ENCODE measurements at places on chromosomes 2 and 18.

- DNase-seq: no peak
These were observed 419.6 kb downstream of the NRXN1 start for GRCh38 chr2:50612306-50612705.

GRCh38 chr2:217803653-217803960 lies 199.2 kb downstream of the TNS1 start:
- no peak for DNase-seq

- no peak for DNase-seq
These were observed 33.4 kb downstream of the CARF start for GRCh38 chr2:202945497-202945896.

DNA sequence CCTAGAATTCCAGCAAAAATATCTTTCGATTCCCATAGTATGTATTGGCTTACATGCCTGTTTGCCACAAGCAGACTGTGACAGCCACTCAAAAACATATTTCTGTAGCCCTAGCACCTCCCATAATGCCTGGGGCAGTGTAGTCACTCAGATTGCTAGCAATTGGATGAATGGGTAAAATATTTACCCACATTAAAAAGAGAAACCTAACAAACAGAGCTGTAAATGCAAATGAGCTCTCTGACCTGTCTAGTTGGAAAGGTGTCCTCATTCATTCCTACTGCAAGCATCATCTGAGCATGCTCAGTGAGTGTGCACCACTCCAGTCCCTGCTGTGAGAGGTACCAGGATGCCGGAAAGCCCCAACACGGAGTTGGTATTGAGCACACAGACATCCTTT lies 234.0 kb upstream of the RAB12 start:
- DNase-seq: no peak

GRCh38 chr2:231680285-231680991 lies 27.9 kb upstream of the PTMA start:
- DNase-seq: no peak

DNA sequence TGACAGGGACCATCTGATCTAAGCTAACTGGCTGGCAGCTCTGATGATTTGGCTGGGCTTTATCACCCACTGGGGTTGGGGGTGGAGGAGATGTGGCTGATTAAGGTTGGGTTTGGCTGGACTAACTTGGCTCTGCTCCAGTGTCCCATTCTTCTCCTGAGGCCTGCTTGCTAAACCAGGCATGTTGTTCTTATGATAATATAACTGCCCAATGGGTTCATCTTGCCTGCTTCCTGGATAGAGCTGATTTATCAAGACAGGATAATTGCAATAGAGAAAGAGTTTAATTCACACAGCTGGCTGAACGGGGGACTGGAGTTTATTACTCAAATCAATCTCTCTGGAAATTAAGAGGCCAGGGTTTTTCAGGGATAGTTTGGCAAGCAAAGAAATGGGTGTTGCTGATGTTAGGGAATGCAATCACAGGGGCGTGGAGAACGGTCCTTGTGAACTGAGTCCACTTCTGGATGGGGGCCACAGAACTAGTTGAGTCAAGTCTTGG lies 150.4 kb downstream of the PTH2R start:
- no peak for DNase-seq

- DNase-seq: no peak
These were observed 189.7 kb upstream of the OSR1 start for GRCh38 chr2:19548116-19548515.

DNA sequence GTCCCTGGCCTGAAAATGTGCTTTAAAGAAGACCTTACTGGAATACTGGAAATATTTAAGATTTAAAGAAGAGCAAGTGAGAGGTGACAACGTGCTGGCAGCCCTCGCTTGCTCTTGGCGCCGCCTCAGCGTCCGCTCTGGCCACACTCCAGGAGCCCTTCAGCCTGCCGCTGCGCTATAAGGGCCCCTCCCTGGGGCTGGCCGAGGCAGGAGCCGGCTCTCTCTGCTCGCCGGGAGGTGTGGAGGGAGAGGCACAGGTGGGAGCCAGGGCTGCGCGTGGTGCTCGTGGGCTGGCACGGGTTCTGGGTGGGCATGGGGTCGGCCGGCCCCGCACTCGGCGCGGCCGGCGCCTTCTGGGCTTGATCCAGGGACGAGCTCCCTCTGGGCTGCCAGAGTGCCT lies 2.9 kb upstream of the COQ10B start:
- no peak for DNase-seq

GRCh38 chr18:78912844-78913243 lies 66.8 kb upstream of the SALL3 start:
- no peak for DNase-seq

DNA sequence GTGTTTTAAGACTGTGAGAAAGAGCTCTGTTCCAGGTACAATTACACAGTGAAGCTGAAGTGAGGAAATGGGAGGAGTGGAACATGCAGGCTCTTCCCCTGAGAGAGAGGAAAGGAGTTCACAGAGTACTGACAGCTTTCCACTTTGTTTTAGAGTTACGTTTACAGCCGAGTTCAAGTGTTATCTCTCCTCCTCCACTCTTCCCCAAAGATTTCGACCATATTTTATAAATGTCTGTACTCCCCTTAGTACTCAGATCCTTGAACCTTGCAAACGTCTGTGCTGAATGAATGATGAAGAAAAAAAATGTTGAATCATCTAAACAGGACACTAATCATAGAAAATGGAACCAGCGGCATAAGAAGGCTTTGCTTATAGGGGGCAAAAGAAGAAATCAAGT lies 121.6 kb downstream of the THADA start:
- DNase-seq: no peak

GRCh38 chr2:104092886-104093285 lies 761.0 kb upstream of the POU3F3 start:
- no peak for DNase-seq

- no peak for DNase-seq
These were observed 101.2 kb downstream of the GALNT14 start for GRCh38 chr2:31037058-31037457.

DNA sequence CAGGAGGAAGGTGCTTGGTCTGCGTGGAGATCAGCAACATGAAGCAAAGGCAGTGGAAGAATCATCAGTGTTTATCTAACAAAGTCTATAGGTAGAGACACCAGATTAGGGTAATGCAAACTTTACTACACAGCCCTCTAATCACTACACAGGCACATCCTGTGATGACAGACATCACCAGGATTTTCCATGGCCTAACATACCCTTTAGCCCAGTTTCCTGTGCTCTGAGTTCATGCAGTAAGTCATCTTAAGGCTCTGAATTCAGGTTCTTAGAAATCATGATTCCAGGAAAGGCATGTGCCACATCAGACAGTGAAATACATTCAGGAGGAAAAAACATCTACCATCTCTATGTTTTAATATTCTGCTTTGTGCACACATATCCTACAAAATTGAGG lies 708.5 kb upstream of the SLC8A1 start:
- DNase-seq: no peak

GRCh38 chr2:231009236-231009919 lies 13.5 kb downstream of the SPATA3 start:
- DNase-seq: no peak

GRCh38 chr2:235365743-235366142 lies 128.1 kb upstream of the AGAP1 start:
- DNase-seq: no peak

GRCh38 chr2:155633060-155633839 lies 699.3 kb downstream of the NR4A2 start:
- no peak for DNase-seq

DNA sequence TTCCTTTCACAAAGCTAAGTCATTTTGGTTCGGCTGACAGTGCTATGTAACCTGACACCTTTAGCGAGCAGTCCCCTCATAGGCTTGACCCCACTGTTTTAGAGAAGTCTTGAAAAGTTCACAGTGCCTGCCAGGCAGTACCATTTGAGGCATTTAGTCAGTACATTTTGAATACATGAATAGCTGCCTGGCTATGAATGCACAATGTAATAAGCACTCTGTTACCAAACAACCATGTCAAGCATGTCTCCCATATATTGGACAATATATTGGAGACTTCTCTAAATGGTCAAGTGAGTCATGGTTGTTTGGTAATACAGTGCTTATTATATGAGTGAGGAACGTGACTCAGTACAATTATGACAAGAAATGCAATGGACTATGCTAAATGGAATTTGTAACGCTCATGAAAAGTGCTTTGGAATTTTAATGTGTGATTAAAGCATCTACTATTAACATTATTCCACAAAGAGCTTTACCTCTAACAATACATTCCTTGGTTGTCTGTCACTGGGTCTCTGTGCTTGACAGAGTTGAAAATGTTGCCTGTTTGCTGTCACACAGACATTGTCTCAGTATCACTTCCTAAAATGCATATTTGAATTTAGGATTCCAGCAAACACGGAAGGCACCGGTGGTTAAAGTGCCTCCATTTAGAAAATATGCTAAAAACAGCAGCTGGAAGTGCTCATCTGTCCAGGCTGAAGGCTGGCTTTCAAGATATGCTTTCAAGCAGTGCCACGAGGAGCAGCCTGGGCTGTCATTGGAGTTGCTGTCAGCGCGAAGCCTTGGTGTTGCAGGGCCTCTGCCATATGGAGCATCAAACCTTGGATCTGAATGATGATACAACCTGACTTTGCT lies 458.6 kb downstream of the FBXO15 start:
- no peak for DNase-seq

GRCh38 chr2:64140665-64141200 lies 3.5 kb downstream of the PELI1 start:
- no peak for DNase-seq

DNA sequence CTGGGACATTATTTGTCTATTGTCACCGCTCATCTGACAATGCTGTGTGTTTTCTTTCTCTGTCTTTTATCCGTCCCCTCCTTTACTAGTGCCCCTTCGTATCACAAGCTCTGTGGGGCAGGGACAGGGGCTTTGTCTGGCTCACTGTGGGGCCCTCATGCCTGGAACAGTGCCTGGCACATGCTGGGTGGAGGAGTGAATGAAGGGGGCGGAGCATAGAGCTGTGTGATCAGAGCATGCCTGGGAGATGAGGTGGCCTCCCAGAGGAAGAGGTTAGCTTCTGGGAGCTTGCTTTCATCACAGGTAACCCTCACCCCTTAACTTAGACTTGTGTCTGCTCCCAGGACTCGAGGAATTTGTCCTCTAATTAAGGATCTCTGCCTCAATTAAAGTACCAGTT lies 16.4 kb downstream of the MTCL1 start:
- peak; percentile 43 for DNase-seq

GRCh38 chr2:121697108-121697631 lies 39.5 kb downstream of the NIFK start:
- peak; percentile 28 for DNase-seq

DNA sequence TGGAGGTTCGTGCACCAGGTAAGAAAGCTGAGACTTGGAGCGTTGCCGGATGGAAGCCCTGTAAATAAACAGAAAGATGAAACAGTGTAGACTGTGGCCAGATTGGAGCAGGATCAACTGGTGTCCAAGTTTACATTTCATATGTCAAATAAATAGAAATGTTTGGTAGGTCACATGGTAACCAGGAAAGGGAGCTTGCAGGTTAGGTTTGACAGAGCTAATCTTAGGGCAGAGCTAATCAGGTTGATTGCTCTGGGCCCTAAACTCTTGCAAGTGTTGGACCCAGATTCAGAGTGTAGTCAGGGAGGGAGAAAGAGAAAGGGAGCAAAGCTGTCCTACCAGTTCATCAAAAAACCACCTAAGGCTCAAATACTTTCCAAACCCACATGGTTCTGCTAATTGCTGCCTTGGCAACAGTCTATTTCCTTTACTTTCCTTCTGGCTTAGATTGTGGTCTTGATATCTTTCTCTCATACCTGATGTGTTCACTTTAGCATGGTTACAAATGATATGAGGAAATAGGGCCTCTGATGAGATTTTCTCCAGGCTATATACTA lies 63.2 kb downstream of the G6PC2 start:
- DNase-seq: no peak

DNA sequence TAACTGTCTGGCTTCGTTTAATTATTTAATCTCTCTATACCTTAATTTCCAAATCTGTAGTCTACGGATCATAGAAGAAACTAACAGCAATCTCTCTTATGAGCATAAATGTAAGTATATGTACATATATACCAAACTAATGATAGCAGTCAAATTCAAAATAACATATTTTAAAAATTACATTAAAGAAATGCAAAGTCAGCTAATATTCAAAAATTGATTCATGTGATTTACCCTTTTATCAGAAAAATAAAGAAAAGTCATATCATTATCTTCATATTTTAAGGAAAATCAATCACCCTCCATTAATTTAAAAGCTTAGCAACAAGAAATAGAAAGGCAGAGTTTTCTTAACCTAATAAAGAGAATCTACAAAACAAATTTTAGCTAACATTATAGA lies 575.9 kb downstream of the IRS1 start:
- DNase-seq: no peak

DNA sequence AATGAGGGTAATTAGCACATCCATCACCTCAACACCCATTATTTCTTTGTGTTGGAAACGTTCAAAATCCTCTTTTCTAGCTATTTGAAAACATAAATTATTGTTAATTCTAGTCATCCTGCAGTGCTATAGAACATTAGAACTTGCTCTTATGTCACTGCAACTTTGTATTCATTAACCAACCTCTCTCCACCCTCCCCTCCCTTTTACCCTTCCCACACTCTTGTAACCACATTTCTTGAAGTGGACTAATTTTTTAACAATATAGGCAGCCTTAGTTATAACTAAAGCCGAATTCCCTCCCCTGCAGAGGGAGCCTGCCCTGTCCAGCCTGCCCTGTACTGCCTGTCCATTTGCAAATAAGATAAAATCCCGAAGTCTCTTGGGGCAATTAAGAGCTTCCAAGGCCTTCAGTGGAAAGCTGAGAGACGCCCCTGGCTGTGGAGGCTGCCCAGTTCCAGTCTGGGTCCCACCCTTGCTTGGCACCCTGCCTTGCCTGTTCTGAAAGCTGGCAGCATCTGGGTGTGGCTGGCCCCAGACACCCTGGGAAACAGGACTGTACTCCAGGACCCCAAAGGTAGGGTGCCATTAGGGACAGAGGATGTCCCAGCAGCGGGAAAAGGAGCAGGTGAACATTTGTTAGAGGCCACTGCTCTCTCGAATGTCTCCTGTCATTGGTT lies 65.1 kb downstream of the MEX3C start:
- DNase-seq: no peak

DNA sequence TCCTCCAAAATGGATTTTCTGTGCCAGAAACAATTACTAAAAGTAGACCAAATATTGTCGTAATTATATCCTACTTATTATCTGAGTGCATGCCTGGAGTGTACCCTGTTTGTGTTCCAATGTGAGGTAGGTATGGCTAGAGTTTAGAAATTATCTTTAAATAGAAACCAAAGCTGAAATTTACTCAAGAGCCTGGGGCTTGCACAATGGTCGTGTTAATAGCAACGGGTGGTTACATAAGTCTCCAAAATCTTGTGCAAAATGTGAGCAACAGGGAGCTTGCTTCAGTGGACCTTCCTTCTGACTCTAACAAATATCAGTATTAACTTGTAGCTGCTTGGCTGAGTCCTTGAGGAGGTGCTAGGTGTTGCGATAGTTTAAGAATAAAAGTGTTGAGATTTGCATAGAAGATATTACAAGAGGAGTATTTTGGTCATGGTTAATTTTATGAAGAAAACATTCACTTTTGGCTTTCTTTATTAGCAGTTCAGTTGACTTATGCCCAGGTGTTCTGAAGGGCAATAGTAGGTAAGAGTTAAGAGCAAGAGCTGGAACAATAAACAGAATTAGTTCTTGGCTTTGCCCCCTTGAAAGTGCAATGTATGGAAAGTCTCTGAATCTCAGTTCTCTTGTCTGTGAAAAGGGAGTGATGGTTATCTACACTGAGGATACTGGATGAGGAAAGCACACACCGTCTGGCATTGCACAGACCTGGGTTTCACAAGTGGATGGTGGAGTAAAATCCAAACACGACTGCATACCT lies 4.6 kb downstream of the CXCR4 start:
- DNase-seq: no peak
